Stimulated activated CD4-positive, alpha-beta T cell treated with anti-CD3 and anti-CD28 coated beads, Interleukin-12 subunit alpha, Interleukin-12 subunit beta, amount 100 ng/mL, for 24 hours (primary cell): ENCODE measurements at places on chromosomes 13 and 19.

GRCh38 chr13:76009267-76009890 is 373.2 kb downstream of the LMO7 start:
- DNase-seq = no peak

- no peak for DNase-seq
Measured at GRCh38 chr19:7004313-7004931, 16.8 kb downstream of the MBD3L2B start.

- DNase-seq = no peak
Measured at GRCh38 chr19:17540174-17540573, 15.3 kb upstream of the COLGALT1 start.

- no peak for DNase-seq
Measured at GRCh38 chr19:40174092-40174491, 17.1 kb upstream of the MAP3K10 start.

- no peak for DNase-seq
Measured at GRCh38 chr19:48533770-48534169, 18.2 kb upstream of the SULT2B1 start.

DNA sequence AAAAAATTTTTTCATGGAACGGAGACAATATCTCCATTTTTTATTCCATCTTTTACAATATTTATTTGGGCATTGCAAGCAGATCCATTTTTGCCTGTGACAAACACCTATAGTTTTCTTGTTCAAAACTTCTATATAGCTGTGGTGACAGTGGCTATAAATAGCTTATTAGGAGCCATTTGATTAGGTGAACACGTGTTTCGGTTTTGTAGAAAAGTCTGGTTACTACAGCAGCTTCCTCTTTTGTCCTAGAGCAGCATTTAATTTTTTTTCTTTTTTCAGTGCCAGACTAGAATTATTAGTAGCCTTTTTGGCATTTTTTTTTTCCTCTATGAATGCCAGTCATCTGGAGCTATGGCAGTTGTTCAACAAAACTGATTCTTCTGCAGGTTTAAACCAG is 123.5 kb downstream of the RXFP2 start:
- DNase-seq = no peak

- DNase-seq = no peak
Measured at GRCh38 chr13:79459906-79460305, 21.0 kb upstream of the NDFIP2 start.

GRCh38 chr13:46630431-46631178 is 77.6 kb downstream of the LRCH1 start:
- DNase-seq = no peak
